ENCODE measurements at places on chromosomes 1 and 21. TPM values are rescaled to one million over a fixed set of nuclear protein-coding genes. Genes with fewer than 3 reads are reported as not detected.

Gene TUFT1
- 4.2 TPM for polyA plus RNA-seq

Gene CFAP57
- 0.07 TPM for polyA plus RNA-seq

Gene OR2L5
- polyA plus RNA-seq: not detected

Gene TAS1R1
- not detected for polyA plus RNA-seq

Gene VWA5B1
- polyA plus RNA-seq: not detected

Gene CFHR1
- polyA plus RNA-seq: 1.2 TPM

Gene OR2W3
- 0.15 TPM for polyA plus RNA-seq

Gene IL20
- polyA plus RNA-seq: not detected

Gene SIM2
- polyA plus RNA-seq: 0.34 TPM

Gene PI4KB
- polyA plus RNA-seq: 46.7 TPM

Gene SH2D2A
- polyA plus RNA-seq: 0.75 TPM

Gene MNDA
- polyA plus RNA-seq: 30.1 TPM

Gene SLC37A1
- 3.7 TPM for polyA plus RNA-seq

Gene OR2G6
- not detected for polyA plus RNA-seq

Gene CLCA4
- 0.11 TPM for polyA plus RNA-seq

Gene CHRM3
- polyA plus RNA-seq: 11.3 TPM

Gene CASQ2
- 12.9 TPM for polyA plus RNA-seq

Gene MYBPH
- polyA plus RNA-seq: 0.08 TPM

Gene VAMP3
- polyA plus RNA-seq: 24.6 TPM

Gene PDC
- polyA plus RNA-seq: not detected

Gene SPRR5
- polyA plus RNA-seq: not detected

Gene EDN2
- 0.07 TPM for polyA plus RNA-seq

Gene PPIAL4G
- not detected for polyA plus RNA-seq

Gene LRRC38
- 0.04 TPM for polyA plus RNA-seq

Gene SLC9A1
- polyA plus RNA-seq: 6.6 TPM

Gene B4GALT3
- 36.1 TPM for polyA plus RNA-seq

Gene CRYZ
- polyA plus RNA-seq: 30.2 TPM

Gene CALML6
- 0.48 TPM for polyA plus RNA-seq

Gene CCDC181
- not detected for polyA plus RNA-seq

Gene BNIPL
- polyA plus RNA-seq: 0.16 TPM

Gene TCHH
- 0.05 TPM for polyA plus RNA-seq

Gene ARMH1
- polyA plus RNA-seq: 4.4 TPM

Gene EXOSC10
- 21.2 TPM for polyA plus RNA-seq

Gene CHI3L1
- 12.6 TPM for polyA plus RNA-seq

Data from adipose tissue (tissue), 3 donors.